Left renal cortex interstitium (tissue), 4 donors: ENCODE measurements at places on chromosomes 12 and 14. TPM values are rescaled to one million over a fixed set of nuclear protein-coding genes. Genes with fewer than 3 reads are reported as not detected.

JPH4 gene
- 10.5 TPM for polyA plus RNA-seq

PLEKHH1 gene
- 77.1 TPM for polyA plus RNA-seq

SLC6A13 gene
- 49.8 TPM for polyA plus RNA-seq

CEBPE gene
- polyA plus RNA-seq: not detected

- DNase-seq: no peak
These were observed 14.0 kb downstream of the CCND2 start for GRCh38 chr12:4287325-4288211.

- no peak for DNase-seq
These were observed 1.4 kb upstream of the KERA start for GRCh38 chr12:91059211-91059610.

GRCh38 chr12:28543021-28543890 lies 353.0 kb downstream of the CCDC91 start:
- DNase-seq: no peak

- DNase-seq: no peak
These were observed 17.8 kb downstream of the PPHLN1 start for GRCh38 chr12:42343721-42344120.

DNA sequence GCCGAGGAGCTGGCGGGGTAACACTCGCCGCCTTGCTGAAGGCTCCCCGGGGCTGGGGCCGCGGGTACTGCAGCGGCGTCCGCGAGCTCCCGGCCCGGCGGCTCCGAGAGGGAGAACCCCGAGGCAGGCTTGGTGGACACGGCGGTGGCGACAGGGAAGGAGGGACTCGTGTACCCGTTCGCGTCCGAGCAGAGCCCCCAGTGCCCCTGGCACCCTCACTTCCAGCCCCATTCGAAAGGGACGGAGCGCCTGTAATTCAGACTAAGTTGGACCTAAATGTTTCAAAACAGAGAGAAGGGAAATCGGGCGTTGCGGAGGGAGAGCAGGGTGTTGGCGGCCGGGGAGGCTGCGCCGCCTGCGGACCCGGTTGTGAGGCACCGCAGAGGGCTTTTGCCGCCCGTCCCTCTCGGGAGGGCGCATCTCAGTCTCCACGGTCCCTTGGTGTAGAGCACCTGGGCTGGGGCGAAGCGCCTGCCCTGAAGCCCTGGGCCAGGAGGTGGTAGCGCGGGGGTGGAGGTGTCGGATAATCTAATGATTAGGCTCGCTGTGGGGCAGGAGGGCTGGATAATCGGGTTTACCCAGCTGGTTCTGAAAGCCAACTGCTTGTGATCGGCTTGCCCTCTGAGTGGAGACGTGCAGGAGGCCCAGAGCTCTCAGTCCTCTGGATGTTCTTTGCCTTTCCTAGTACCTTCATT lies 771 bp downstream of the DAAM1 start:
- DNase-seq: no peak

GRCh38 chr12:39502726-39503125 lies 59.8 kb upstream of the KIF21A start:
- no peak for DNase-seq
